ENCODE measurements at places on chromosomes 1 and 21.

GRCh38 chr1:209844695-209845407 is 17.1 kb downstream of the UTP25 start:
- H3K27me3 ChIP-seq = no peaks in the 10 kb centered on the region
- peaks cover 18% of the 10 kb centered on the region for H3K36me3 ChIP-seq
- H3K27ac ChIP-seq = no peak overlapping the region
- no peak overlapping the region for H3K4me3 ChIP-seq
- peak; percentile 50 for DNase-seq

DNA sequence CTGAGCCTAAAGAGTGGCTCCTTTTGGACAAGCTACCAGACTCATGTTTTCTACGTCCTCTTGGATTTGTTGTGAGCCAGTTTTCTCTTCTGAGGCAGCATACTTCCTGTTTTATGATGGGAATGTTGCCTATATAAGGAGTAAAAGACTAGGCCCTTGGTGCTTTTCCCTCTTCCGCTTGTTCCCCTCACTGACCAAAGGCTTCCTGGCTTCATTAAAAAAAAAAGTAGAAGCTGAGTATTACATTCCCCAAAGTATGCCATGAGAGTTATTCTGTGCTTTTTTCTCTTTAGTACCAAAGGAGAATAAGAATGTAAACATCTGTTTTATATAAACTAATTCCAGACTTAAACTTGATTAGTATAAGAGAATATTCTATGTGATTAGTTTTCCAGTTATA is 6.5 kb upstream of the HMCN1 start:
- H3K36me3 ChIP-seq = no peaks in the 10 kb centered on the region
- no peaks in the 10 kb centered on the region for H3K4me1 ChIP-seq
- no peaks in the 10 kb centered on the region for H3K27me3 ChIP-seq
- no peak overlapping the region for H3K4me3 ChIP-seq
- no peak for DNase-seq

DNA sequence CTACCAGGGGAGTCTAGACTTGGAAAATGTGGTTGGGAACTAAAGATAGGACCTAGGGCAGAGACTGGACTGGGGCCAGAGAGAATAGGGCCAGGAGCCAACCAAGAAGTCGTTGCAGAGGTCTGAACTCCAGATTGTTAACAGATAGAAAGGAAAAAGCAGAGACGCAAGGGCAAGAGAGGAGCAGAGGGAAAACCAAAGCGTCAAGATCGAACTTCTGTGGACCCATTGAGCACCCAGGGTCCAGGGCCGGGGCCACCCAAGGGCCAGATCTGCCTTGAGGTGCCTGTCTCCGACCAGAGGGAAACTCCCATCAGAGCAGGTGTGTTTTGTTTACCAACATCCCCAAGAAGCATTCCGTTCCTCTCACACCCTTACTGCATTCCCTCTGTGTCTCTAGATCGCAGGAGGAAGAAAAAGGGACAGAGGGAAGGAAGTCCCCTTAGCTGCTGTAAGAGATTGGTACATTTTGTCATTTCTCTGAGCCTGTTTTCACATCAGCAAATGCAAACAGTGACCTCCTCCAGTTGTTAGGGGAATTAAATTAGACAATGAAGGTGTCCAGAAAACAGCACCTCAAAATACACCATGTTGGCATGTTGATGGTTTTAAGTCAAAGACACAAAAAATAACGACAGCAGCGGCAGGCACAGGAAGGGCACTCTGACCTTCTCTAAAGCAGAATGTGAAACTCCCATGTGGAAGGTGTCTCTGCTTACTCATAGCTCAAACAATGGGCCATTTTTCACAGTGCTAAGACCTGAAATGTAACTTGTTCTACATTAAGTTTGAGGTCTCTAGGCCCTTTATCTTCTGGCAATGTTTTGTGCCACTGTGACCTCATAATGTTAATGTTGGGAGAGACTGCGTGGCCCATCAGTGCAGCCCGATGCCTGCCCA is 105.8 kb upstream of the RAB4A start:
- no peaks in the 10 kb centered on the region for H3K4me1 ChIP-seq
- no peaks in the 10 kb centered on the region for H3K36me3 ChIP-seq
- no peak for DNase-seq
- H3K4me3 ChIP-seq = no peak overlapping the region
- H3K27me3 ChIP-seq = no peaks in the 10 kb centered on the region

DNA sequence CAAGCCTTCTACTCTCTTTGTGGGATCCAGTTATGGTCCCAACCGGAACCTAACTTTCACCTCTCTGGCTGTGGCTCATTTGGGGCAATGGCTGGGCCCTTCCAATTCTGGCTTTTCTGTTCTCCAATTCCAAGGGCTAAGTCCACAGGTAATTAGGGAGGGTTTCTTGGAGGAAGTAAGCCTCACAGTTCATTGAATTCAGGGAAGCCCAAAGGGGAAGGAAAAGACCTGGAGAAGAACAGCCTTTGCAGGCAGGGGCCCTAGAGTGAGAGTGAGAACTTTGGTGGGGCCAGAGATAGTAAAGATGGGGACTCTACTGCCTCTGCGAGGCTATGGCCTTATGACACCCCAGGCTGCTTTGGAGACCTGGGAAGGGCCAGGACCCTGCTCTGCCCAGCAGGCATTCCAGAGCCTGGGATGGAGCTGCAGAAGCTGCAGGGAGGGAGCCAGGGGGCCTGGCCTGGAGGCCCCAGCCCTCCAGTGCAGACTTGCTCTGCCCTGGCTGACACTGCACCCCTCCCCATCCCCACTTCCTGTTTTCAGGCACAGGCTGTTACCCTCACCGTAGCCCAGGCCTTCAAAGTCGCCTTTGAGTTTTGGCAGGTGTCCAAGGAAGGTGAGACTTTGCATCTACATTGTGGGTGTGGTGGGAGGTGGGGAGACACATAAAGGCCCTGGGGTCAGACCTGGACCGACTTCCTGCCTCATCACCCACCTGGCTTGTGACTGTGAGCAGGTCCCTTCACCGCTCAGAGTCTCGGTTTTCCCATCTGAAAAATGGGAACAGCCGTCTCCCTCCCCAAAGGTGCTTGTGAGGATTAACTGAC is 18.9 kb downstream of the LDLRAP1 start:
- H3K36me3 ChIP-seq = peaks cover 9% of the 10 kb centered on the region
- H3K27ac ChIP-seq = no peak overlapping the region
- no peak overlapping the region for H3K4me3 ChIP-seq

DNA sequence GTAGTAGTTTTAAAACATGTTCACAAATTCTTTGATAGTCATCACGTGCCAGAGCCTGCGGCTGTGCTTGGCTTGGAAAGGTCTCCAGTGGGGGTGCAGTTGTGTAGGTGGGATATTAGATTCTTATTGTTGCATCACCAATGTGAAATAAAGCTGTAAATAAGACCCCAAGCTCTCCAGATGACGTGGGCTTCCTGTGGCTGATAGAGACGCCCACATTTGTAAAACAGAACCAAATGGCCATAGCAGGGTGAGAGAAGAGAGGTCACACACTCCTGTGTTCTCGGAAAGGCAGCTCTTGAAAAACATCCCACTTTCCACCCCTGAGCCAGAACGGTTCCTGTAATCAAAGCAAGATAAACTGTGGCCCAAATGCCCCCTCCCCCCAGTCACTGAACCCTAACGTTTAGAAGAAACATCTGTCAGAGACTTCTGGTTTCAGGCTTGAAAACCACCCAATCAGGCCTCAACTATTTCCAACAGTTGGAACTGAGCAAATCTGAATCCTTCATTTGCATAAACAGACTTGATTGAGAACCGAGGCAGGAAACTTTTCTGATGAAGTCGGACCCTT is 6.6 kb upstream of the NTPCR start:
- no peak overlapping the region for H3K4me3 ChIP-seq
- DNase-seq = no peak
- no peak overlapping the region for H3K27ac ChIP-seq
- no peaks in the 10 kb centered on the region for H3K4me1 ChIP-seq
- no peaks in the 10 kb centered on the region for H3K36me3 ChIP-seq

DNA sequence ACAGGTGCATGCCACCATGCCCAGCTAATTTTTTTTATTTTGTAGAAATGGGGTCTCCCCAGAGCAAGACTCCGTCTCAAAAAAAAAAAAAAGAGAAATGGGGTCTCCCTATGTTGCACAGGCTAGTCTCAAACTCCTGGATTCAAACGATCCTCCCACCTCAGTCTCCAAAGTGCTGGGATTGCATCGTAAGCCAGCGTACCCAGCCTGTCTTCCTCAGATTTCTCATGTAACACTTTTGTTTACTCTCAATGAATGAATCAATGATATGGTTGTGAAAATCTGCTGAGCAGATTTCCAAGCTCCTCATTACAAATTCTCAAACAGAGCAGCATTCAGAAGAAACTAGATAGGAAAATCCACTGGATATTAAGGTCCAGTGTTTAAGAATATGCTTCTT is 6.6 kb downstream of the CMPK1 start:
- H3K4me3 ChIP-seq = no peak overlapping the region
- H3K27me3 ChIP-seq = no peaks in the 10 kb centered on the region
- no peaks in the 10 kb centered on the region for H3K4me1 ChIP-seq
- peak; percentile 6 for DNase-seq
- no peaks in the 10 kb centered on the region for H3K36me3 ChIP-seq
- no peak overlapping the region for H3K27ac ChIP-seq

DNA sequence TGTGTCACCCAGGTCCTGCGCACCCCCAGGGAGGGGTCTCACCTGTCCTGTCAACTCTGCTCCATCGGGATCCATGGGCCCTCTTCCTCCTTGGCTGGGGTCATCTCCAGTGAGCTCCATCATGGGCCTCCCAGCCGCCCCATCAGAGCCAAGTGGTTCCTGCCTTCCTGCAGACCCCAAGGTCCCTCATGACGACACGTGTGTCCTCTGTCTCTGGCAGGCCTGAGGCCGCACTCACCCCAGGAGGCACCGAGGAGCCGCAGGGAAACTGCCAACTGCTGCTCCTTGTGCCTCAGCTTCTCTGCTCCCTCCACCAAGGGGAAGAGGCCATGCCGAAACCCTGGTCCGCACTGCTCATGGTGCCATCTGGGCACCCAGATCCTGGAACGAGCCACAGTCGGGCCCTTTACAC is 46.8 kb downstream of the COL18A1 start:
- no peaks in the 10 kb centered on the region for H3K36me3 ChIP-seq
- no peak for DNase-seq
- no peaks in the 10 kb centered on the region for H3K27me3 ChIP-seq

GRCh38 chr21:30194701-30195299 is 21.1 kb downstream of the CLDN8 start:
- no peaks in the 10 kb centered on the region for H3K4me1 ChIP-seq
- H3K36me3 ChIP-seq = no peaks in the 10 kb centered on the region
- H3K27me3 ChIP-seq = no peaks in the 10 kb centered on the region
- peak; percentile 15 for DNase-seq
- no peak overlapping the region for H3K27ac ChIP-seq
- no peak overlapping the region for H3K4me3 ChIP-seq

DNA sequence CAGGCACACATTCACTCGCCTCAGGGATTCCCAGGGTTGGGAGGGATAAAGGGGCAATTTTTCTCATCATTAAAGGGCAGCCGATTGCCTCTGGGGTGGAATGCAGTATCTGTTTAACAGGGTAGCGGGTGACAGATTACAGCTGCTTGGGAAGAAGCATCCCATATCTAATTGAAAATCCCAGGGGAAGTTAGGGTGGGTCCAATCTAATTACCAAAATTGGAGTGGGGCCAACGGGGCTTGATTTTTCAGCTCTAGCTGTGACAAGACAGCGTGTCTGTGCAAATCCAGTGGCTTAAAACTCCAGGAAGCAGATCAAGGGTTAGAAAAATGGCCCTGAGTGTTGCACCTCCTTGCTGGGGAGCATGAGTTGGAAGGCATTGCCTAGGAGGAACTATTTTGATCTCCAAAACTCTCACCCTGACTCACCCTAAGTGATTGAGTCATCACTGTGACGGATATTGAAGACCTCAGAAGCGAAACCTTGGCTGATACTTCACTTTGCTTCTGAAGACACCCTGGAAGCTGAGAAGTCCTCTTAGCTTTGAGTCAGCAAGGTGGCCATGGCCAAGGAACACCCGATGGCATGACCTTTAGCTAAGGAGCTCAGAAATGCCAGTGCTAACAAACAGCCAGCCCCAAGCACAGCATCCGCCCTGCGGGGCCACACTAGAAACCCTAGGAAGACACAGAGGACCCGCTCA is 46.0 kb downstream of the GRHL3 start:
- DNase-seq = peak; percentile 93
- peak overlapping the region; percentile 8 for H3K27ac ChIP-seq
- H3K4me3 ChIP-seq = no peak overlapping the region
- H3K36me3 ChIP-seq = no peaks in the 10 kb centered on the region
- H3K27me3 ChIP-seq = no peaks in the 10 kb centered on the region

DNA sequence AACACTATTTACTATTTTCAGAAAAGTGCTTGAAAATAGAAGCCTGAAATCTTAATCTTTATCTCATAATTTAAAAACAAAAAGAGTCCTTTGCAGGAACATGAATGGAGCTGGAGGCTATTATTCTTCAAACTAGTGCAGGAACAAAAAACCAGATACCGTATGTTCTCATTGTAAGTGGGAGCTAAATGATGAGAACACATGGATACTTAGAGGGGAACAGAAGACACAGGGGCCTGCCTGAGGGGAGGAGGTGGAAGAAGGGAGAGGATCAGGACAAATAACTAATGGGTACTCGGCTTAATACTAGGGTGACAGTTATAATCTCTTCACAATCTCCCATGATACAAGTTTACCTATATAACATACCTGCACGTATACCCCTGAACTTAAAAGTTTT is 176.3 kb downstream of the SDCCAG8 start:
- H3K36me3 ChIP-seq = peaks cover 2% of the 10 kb centered on the region
- no peak for DNase-seq
- H3K27me3 ChIP-seq = no peaks in the 10 kb centered on the region
- no peaks in the 10 kb centered on the region for H3K4me1 ChIP-seq
- no peak overlapping the region for H3K4me3 ChIP-seq

All from fibroblast of lung (primary cell).